SK-MEL-5 (cell line): ENCODE measurements at places on chromosomes 4 and X. TPM values are rescaled to one million over a fixed set of nuclear protein-coding genes. Genes with fewer than 3 reads are reported as not detected.

The PLAC8 gene
- total RNA-seq, result not detected in 2 replicates

The GC gene
- not detected in 2 replicates for total RNA-seq

The CT45A9 gene
- not detected in 2 replicates for total RNA-seq

The CT45A3 gene
- 54.6 and 61.6 TPM in 2 replicates for total RNA-seq

The TMSB15B gene
- 5.3 and 5.5 TPM in 2 replicates for total RNA-seq

The GDPD2 gene
- not detected in 2 replicates for total RNA-seq

The TRIM2 gene
- 127 and 131 TPM in 2 replicates for total RNA-seq

The NR3C2 gene
- total RNA-seq, result 0.32 and 0.67 TPM in 2 replicates

The ARAF gene
- total RNA-seq, result 14.5 and 20.1 TPM in 2 replicates

The IDUA gene
- total RNA-seq, result 3.8 and 6.1 TPM in 2 replicates

The FGF13 gene
- 24.2 and 27.2 TPM in 2 replicates for total RNA-seq

The WDR17 gene
- total RNA-seq, result 9.9 and 10.7 TPM in 2 replicates

The AVPR2 gene
- total RNA-seq, result 0.26 and 0.27 TPM in 2 replicates

The DUX4 gene
- total RNA-seq, result not detected in 2 replicates

The ITGB1BP2 gene
- 0.32 and 0.59 TPM in 2 replicates for total RNA-seq

The SSX4B gene
- 0.42 TPM in 1 of 2 replicates, not detected in the other for total RNA-seq

The SYTL5 gene
- total RNA-seq, result 67.0 and 69.1 TPM in 2 replicates

The NUDT11 gene
- total RNA-seq, result 9.3 and 9.6 TPM in 2 replicates

The MND1 gene
- total RNA-seq, result 12.3 and 13.7 TPM in 2 replicates

The UGT2B17 gene
- total RNA-seq, result not detected in 2 replicates

The NMU gene
- total RNA-seq, result not detected in 2 replicates

The HGFAC gene
- total RNA-seq, result not detected in 2 replicates

The DOCK11 gene
- 5.9 and 8.0 TPM in 2 replicates for total RNA-seq
